ENCODE measurements at places on chromosomes 7 and 10. TPM values are rescaled to one million over a fixed set of nuclear protein-coding genes. Genes with fewer than 3 reads are reported as not detected.

- DNase-seq = no peak
Measured at GRCh38 chr7:12979181-12979580, 291.7 kb downstream of the ARL4A start.

DNA sequence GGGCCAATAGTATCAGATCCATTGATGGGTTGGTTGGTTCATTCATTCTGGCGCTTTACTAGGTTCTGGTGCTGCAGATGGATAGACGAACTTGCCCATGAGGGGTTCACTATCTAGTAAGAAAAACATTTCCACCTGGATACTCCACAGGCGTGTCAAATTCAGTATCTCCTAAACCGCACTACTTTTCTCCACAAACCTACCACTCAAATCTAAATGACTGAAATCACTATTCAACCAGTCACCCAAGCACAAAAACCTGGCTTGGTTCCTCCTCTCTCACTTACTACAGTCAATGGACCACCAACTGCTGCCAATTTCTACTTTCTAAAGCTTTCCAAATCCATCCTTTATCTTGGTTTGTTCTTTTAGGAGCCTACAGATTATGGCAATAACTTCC lies 572 bp downstream of the AGK start:
- no peak for DNase-seq

DNA sequence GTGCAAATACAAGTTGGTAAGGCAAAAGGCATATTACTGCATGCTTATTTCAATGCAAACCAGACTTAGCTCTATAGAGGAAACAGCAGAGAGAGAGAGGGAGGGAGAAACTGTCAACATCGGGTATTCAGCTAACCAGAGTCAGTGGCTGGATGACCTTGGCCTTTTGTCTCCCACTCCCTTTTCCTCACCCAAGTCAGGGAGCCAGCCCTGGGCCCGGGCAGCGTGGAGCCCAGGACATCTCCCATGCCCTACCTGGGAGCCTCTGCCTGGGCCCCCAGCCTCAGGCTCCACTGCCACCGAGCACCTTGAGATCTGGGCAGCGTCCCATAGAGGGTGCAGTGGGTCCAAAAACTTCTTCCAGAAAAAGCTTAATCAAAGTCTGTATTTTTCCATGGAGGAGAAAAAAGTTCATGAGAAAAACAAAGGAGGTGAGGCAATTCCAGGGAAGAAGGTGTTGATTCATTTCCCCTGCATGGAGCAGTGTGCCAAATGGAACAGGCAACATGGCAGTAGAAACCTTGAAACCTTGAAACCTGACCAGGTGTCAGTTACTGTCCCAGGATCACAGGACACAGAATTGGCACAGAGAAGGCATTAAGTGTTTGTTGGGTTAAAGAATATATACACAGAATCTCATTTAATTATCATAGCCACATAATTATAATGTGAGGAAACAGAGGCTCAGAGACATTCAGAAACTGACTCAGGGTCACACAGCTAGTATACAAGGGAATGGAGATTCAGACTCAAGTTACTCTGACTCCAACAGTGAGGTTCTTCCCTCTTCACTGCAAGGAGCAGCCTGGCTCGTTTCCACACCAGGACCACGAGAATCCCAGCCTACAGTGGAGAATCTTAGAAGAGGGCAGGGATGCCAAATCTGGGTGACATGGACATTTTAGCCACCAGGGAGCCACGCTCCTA lies 5.8 kb upstream of the NCOA4 start:
- no peak for DNase-seq

- DNase-seq = no peak
Measured at GRCh38 chr7:77407906-77408305, 8.2 kb downstream of the GSAP start.

DNA sequence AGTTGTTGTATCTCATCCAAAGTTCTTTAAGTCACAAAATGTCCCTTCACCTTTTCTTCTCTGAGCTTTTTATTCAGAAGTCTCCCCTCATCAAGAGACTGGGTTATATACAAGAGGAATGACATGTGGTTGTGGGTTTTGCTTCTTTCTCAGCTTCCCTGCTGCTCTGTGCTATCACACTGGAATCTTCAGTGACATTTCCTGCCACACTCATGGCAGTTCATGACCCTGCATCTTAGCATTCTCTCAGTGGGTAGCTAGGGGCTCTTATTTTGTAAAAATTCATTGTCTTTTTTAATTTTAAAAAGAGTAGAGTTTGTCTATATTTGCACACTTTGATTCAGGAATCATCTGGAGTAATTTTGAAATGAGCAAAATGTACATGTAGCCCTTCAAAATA lies 236.9 kb upstream of the TMEM229A start:
- DNase-seq = no peak

DNA sequence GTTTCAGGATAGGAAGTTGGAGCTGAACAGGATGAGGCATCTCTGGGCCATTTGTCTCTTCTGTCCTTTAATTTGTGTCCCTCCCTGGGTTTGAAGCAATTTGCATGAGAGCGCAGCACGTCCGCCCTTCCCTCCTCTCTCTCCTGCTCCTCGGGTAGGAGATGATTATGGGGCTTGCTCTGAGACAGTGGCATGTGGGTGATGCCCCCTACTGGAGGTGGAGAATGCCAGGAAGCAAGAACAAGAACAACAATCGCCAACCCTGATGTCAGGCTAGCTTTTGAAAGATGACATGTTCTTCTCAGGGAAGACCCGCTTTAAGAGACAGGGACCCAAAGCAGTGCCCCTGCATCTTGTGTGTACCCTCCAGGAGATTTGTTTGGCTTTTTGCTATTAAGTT lies 63.9 kb upstream of the LOXL4 start:
- no peak for DNase-seq

DNA sequence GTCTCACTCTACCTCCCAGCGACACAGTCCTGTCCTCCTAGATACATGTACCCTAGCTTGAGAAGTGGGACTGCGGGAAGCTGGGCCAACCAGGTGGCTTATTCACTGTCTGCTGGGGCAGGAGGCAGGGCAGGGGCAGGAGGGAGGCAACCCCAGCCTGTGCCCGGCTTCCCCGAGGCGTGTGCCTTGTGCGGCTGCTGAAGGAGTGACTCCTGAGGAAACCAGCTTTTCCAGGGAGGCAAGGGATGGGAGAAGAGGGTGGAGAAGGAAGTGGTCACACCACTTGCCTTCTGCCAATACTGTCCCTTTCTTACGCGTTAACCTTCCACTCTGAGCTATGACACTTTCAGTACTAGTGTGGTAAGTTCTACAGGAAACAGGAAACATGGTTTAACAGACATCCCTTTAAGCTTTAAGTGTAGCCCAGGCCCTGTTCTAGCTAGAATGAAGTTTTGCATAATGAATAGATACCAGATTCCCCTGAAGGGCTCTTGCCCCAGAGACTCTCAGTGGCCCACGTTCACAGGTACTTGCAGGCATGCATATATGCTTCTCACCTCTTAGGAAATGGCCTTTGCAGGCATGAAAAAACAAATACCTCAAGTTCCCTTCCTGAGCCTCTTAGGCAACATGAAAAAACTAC lies 40.6 kb downstream of the SYPL1 start:
- no peak for DNase-seq

DNA sequence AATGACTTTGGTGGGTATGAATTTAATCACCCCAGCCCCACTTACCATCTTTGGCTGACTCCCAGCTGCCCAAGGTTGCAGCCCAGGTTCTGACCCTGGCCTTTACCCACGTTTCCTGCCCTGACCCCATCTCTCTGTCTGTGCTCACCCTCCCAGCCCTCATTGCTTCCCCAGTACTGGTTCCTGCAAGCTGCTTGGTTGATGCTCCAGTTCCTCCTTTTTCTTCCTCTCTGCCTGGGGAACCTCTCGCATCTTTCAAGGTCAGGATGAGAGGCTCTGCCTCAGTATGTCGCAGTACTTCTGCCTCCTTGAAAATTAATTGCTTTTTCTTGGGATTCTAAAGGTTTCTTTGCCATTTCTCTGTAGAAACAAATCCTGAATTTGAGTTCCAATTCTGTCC lies 263.8 kb upstream of the ZNF32 start:
- no peak for DNase-seq

- DNase-seq = no peak
Measured at GRCh38 chr7:84914598-84914997, 272.3 kb downstream of the SEMA3D start.

- no peak for DNase-seq
Measured at GRCh38 chr10:51748959-51749358, 49.6 kb upstream of the CSTF2T start.

DNA sequence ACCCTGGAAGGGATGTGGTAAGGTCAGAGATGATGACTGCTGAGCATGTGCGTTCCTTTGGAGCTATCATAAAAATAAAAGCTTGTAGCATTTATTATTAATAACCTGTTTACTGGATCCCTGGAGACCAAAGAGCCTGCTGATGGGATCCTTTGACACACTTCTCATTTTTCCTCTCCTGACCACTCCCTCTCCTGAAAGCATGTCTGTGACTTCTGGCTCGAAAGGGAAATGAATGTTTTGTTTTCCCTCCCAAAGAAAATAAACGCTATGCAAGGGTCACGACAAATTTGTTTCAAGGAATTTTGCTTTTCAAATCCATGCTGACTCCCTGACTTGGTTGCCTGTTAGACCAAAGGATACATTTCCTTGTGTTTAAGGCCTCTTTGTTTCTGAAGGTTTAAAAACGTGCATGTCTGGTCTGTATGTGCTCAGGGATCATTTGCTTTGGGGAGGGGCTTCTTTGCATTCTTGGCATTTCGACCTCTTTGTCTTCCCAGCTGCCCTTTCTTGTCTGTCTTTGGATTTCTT lies 185.1 kb upstream of the AGK start:
- no peak for DNase-seq

DNA sequence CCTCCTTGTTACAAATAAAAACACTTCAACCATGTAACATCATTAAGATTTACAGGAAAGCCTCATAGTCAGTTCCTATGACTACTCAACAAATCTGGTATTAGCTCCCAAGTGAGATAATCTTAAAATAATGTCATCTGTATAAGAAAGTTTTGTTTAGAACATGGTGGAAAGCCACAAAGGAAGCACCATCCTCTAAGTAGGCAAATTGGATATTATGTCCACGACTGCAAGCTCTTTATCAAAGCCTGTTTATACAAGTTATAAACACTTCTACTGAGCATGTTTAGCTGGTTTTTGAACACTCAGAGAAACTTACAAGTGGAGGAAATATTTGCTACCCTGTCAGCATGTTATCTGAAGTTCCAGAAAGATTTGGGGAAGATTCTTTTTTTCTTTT lies 349.8 kb downstream of the ARL4A start:
- no peak for DNase-seq

DNA sequence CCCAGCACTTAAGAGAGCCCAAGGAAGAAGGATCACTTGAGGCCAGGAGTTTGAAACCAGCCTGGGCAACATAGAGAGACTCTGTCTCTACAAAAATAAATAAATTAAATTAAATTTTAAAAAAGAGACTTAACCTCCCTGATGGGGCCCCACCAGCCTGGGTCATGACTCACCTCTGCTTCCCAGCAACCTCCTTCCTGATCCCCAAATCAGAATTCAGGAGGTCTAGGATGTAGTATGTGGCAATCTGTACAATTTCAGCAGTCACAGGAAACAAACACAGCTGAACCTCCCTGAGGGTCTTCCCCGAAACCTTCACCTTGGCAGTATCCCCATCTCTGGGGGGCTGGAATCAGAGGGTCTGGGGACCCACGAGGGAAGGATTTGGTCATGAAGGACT lies 9.7 kb upstream of the PPP1R35 start:
- DNase-seq = no peak

DNA sequence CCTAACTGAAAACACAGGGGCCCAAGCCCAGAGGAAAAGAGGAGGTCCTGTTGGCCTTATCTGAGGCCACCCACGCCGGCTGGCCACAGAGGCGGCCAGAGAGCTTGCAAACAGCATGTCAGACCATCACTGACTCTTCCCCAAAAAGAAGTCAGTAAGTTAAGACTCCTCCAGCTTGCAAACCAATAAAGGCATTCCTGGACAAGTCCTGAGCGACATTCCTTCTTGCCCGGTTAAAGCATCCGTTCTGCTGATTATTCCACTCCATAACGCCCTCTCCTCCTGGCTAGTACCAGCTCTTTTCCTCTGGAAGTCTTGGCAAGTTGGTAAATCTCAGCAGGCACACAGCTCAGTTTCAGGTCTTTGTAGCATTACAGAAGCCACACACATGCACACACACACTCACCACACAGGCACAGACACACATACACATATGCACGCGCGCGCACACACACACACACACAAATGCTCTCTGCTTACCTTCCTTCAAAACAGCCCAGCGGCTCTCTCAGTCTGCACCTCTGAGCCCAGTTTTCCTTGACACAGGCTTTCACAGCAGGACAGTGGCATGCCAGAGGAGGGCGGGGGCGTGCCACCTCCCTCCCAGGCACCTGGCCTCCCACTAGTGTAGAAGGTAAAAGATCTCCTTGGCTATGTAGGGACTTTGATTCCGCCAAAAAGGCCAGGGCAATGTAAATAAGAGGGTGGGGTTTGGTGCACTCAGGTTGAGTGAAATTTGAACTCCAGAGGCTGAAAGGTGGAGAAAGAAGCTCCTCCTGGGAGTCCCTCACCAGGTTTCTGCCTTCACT lies 201.4 kb downstream of the TNS3 start:
- no peak for DNase-seq

DNA sequence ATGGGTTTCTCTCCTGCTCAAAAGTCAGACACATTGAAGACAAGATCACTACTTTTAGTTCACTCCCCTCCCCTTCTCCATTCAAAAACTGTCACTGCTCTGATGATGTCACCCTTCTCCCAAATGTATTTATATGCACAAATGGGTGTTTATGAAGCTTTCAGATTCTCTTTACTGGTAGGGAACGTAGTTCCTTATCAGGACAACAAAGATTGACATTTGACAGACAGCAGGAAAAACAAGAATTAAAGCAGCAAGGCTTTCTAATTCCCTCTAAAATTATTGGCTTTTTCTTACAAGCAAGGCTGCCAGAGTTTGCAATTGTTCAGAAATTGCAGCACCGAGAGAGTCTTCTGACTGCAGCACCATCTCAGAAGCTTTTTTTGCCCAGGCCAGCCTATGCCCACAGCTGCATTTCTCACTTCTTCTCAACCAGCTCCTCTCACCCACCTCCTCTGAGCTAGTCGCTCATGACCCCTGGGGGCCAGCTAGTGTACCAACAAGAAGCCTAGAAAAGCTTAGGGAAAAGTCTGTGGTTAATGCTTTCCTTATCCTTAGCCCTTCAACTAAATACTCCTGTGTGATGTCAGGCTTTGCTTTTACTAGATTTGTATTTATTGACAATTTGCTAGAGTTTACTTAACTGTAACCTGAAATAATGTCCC lies 265.1 kb downstream of the HTR7 start:
- no peak for DNase-seq

DNA sequence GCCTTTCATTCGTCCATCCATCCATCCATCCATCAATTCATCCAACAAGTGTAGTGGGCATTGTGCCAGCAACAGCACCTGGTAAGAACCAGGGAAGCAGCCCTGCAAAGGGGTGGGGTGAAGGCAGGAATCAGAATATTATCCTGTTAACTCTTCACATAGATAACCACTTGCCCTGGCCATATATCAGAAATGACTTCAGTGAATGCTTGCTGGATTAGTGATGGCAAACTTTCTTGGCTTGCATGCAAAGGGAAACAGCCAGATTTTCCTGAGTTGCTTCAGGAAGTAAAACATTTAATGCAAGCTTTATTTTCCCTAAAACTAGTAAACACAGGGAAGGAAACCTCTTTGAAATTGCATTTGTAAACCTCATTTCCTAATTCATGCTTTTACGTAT lies 743 bp downstream of the OR2A5 start:
- DNase-seq = no peak

GRCh38 chr10:114694752-114695151 lies 36.7 kb upstream of the ABLIM1 start:
- DNase-seq = no peak

The ARHGAP12 gene
- 37.2 TPM for total RNA-seq

The LLCFC1 gene
- total RNA-seq = not detected

The H2BK1 gene
- total RNA-seq = not detected

The ARMH3 gene
- total RNA-seq = 61.8 TPM

The CCL24 gene
- not detected for total RNA-seq

The IDE gene
- 17.4 TPM for total RNA-seq

The EPDR1 gene
- total RNA-seq = 22.9 TPM

The C10orf62 gene
- total RNA-seq = not detected
